IPS DF 6.9 (cell line): ENCODE measurements at places on chromosomes 2 and 18.

GRCh38 chr2:237503201-237503600, 16.1 kb downstream of the MLPH start:
- no peak for DNase-seq
- no peaks in the 10 kb centered on the region for H3K4me1 ChIP-seq
- no peaks in the 10 kb centered on the region; the same call in 1 of the 2 replicates for H3K36me3 ChIP-seq
- no peaks in the 10 kb centered on the region for H3K27me3 ChIP-seq
- H3K4me3 ChIP-seq: no peak overlapping the region

- DNase-seq: no peak
- H3K27me3 ChIP-seq: no peaks in the 10 kb centered on the region
- H3K36me3 ChIP-seq: no peaks in the 10 kb centered on the region
- no peaks in the 10 kb centered on the region for H3K4me1 ChIP-seq
- H3K27ac ChIP-seq: no peak overlapping the region
Measured at GRCh38 chr18:45066886-45067285, 386.2 kb downstream of the SETBP1 start.

- DNase-seq: no peak
- H3K27ac ChIP-seq: no peak overlapping the region
- no peaks in the 10 kb centered on the region for H3K36me3 ChIP-seq
- peaks cover 33% of the 10 kb centered on the region for H3K27me3 ChIP-seq
Measured at GRCh38 chr2:181660181-181660580, 3.3 kb upstream of the CERKL start.

DNA sequence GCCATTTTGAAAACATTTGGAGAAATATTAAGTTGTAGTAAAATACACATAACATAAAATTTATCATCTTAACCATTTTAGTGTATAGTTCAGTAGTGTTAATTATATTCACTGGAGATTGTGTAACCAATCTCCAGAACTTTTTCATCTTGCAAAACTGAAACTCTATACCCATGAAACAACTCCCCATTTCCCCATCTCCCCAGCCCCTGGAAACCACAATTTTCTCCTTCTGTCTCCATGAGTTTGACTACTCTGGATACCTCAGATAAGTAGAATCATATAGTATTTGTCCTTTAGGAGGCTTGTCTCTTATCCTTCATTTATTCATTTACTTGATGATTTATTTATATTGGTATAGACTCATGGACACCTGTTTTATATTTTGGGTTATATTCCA, 392.9 kb downstream of the SETBP1 start:
- no peaks in the 10 kb centered on the region for H3K36me3 ChIP-seq
- no peaks in the 10 kb centered on the region for H3K27me3 ChIP-seq
- no peaks in the 10 kb centered on the region for H3K4me1 ChIP-seq
- no peak for DNase-seq
- H3K27ac ChIP-seq: no peak overlapping the region

- H3K4me3 ChIP-seq: no peak within 1 kb of the TSS
- peaks cover 7% of the 10 kb centered on the region; the same call in 1 of the 2 replicates for H3K4me1 ChIP-seq
- H3K27me3 ChIP-seq: peaks cover 16% of the 10 kb centered on the region
- H3K36me3 ChIP-seq: no peaks in the 10 kb centered on the region
- DNase-seq: no peak
Measured at GRCh38 chr2:232525791-232526371, at the start of gene CHRND. Gene CHRND (plus strand): TSS chr2:232526160. CDS start chr2:232526216, 56 bp downstream.

DNA sequence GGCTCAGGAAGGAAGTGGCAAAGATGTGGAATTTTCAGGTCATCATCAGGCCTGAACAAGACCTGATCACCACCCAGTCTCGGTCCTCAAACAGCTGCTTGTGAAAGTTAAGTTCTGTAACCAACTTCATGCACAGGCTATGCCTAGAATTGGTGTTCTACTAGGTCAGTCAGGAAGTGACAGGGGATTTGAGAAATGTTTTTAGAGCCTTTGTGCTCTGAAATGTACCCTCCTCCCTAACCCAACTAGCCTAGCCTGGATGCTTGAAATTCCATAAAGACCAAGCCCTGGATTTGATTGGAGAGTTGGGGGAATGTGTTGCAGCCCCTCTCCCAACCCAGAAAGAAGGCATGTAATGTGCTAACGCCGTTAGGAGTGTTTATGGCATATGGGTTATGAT, 63.3 kb downstream of the TGOLN2 start:
- no peaks in the 10 kb centered on the region for H3K27me3 ChIP-seq
- H3K4me1 ChIP-seq: peaks cover 10% of the 10 kb centered on the region
- no peak overlapping the region for H3K27ac ChIP-seq
- H3K4me3 ChIP-seq: no peak overlapping the region
- no peak for DNase-seq
- no peaks in the 10 kb centered on the region for H3K36me3 ChIP-seq

DNA sequence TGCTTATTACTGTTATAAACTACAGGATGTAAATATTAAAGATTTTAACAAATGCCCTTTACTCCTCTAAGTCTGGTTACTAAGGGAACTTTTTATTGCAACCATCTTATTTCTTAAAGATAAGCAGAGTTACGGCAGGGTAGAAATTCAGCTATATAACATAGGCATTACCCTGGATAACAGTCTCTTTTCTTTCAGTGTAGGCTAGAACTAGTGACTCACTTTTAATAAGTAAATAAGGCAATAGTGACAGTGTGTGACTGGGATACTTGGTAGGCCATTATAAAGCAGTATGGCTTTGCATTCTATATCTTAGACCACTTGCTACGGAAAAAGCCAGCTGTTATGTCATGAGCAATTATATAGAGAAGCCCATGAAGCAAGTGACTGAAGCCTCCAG, 1041.0 kb upstream of the NRXN1 start:
- H3K4me1 ChIP-seq: no peaks in the 10 kb centered on the region
- H3K27ac ChIP-seq: no peak overlapping the region
- no peak overlapping the region for H3K4me3 ChIP-seq
- no peaks in the 10 kb centered on the region for H3K36me3 ChIP-seq
- H3K27me3 ChIP-seq: no peaks in the 10 kb centered on the region
